ENCODE measurements at places on chromosomes 1 and 21.

DNA sequence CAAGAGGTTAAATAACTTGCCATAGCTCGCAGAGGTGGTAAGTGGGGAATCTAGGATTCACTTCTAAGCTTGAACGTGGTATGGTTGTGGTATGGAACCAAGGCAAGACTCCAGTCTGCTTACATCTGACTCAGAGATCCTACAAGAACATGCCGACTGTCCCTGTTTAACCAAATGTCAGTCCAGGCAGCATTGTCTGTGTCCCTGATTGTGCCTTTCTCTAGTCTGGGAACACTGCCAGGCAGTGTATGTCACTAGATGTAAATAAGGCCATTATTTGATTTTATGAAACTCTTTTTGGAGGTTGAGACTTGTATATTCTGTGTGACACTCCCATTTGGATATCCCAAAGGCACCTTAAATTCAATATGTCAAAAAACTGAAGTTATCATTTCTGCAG, 96.0 kb downstream of the NOS1AP start:
- no peak for DNase-seq
- no peaks in the 10 kb centered on the region for H3K27me3 ChIP-seq
- H3K36me3 ChIP-seq, result no peaks in the 10 kb centered on the region
- no peak overlapping the region for H3K4me3 ChIP-seq

GRCh38 chr1:14784790-14785773, 186.6 kb downstream of the KAZN start:
- H3K27ac ChIP-seq, result no peak overlapping the region
- no peak overlapping the region for H3K4me3 ChIP-seq
- no peaks in the 10 kb centered on the region for H3K36me3 ChIP-seq
- H3K27me3 ChIP-seq, result no peaks in the 10 kb centered on the region
- H3K4me1 ChIP-seq, result no peaks in the 10 kb centered on the region

GRCh38 chr1:234925440-234926263, 203.0 kb downstream of the TOMM20 start:
- no peak overlapping the region for H3K4me3 ChIP-seq
- H3K27ac ChIP-seq, result no peak overlapping the region
- peak; percentile 17 for DNase-seq
- no peaks in the 10 kb centered on the region for H3K36me3 ChIP-seq
- peaks cover 41% of the 10 kb centered on the region for H3K4me1 ChIP-seq
- H3K27me3 ChIP-seq, result no peaks in the 10 kb centered on the region

- no peaks in the 10 kb centered on the region for H3K36me3 ChIP-seq
- no peak for DNase-seq
- H3K4me3 ChIP-seq, result no peak within 1 kb of the TSS
Observed at GRCh38 chr1:31239653-31240241, at the start of gene NKAIN1. Gene NKAIN1, minus strand, starts transcription at chr1:31239887. Its CDS starts 340 bp downstream, at chr1:31239547.

- no peak for DNase-seq
- H3K27ac ChIP-seq, result no peak overlapping the region
- H3K4me1 ChIP-seq, result no peaks in the 10 kb centered on the region
Observed at GRCh38 chr1:117546467-117546866, 59.4 kb upstream of the TENT5C start.

- no peaks in the 10 kb centered on the region for H3K27me3 ChIP-seq
- DNase-seq, result no peak
- no peaks in the 10 kb centered on the region for H3K36me3 ChIP-seq
- H3K4me3 ChIP-seq, result no peak overlapping the region
- no peaks in the 10 kb centered on the region for H3K4me1 ChIP-seq
- no peak overlapping the region for H3K27ac ChIP-seq
Observed at GRCh38 chr1:98923667-98924066, 81.0 kb downstream of the PLPPR5 start.

DNA sequence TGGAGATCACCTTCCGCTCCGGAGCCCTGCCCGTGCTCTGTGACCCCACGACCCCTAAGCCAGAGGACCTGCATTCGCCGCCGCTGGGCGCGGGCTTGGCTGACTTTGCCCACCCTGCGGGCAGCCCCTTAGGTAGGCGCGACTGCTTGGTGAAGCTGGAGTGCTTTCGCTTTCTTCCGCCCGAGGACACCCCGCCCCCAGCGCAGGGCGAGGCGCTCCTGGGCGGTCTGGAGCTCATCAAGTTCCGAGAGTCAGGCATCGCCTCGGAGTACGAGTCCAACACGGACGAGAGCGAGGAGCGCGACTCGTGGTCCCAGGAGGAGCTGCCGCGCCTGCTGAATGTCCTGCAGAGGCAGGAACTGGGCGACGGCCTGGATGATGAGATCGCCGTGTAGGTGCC, 9.6 kb downstream of the SPATA46 start:
- H3K4me1 ChIP-seq, result no peaks in the 10 kb centered on the region
- no peaks in the 10 kb centered on the region for H3K27me3 ChIP-seq
- no peak overlapping the region for H3K27ac ChIP-seq
- no peak overlapping the region for H3K4me3 ChIP-seq

DNA sequence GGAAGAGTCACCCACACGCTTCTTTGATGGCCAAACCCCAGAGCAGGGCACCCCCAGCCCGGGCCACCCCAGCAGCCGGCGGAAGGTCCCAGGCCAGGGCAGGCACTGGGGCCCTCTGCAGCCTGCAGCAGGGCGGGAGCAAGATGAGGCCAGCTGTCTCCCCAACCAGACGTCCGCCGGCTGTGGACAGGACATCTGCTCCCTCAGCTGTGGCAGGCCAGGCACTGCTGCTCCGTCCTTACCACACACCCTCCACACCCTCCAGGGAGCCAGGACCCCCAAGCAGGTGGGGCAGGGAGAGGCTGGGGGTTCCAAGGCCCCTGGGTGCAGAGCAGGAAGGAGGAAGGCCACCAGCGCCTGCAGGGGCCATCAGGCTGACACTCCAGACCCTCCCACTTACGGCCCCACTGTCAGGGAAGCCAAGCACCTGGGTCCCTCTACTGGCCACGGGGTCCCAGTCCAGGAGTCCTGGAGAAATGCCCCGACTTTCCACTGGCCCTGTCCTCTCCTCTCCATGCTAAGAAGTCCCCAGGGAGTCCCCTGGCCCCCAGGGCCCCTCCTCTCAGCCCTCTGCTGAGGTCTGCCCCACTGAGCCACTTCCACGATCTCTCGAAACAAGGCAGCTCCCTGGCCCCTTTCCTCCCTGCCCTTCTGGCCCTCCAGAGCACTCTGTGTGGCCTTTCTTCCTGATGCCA, 5.6 kb downstream of the WNT9A start:
- no peaks in the 10 kb centered on the region for H3K4me1 ChIP-seq
- DNase-seq, result no peak
- peaks cover 4% of the 10 kb centered on the region for H3K27me3 ChIP-seq
- no peak overlapping the region for H3K27ac ChIP-seq
- no peaks in the 10 kb centered on the region for H3K36me3 ChIP-seq

DNA sequence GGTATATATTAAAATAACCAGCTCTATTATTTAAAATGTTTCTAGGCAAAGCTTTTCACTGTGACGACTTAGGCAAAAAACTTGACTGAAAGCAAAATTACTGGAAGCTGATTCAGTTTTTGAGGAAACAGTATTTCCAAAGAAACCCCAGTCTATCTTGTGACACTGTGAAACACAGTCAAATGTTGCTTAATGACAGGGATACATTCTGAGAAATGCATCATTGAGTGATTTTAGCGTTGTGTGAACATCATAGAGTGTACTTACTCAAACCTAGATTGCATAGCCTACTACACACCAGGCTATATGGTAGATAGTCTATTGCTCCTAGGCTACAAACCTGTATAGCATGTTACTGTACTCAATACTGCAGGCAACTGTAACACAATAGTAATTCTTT, 116.9 kb upstream of the KCNK1 start:
- H3K4me1 ChIP-seq, result no peaks in the 10 kb centered on the region
- H3K27me3 ChIP-seq, result no peaks in the 10 kb centered on the region
- H3K4me3 ChIP-seq, result no peak overlapping the region
- no peak for DNase-seq
- no peak overlapping the region for H3K27ac ChIP-seq

DNA sequence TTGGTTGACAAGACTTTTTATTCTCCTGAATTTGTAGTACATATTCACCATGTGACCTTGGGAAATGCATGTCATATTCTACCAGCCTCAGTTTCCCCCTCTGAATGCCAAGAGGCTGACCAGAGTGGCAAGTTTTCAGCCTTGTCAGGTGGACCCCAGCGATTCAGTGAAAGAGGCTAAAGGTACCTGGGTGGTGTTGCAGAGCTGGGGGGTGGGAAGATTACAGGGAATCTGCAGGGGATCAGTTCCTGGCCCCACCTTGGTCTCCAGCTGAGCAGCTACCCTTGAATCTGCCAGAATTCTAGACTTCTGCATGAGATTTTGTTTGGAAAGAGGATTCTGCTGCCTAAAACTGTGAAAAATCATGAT, 27.9 kb upstream of the KCNA2 start:
- no peak for DNase-seq
- no peak overlapping the region for H3K27ac ChIP-seq
- H3K36me3 ChIP-seq, result no peaks in the 10 kb centered on the region
- H3K27me3 ChIP-seq, result no peaks in the 10 kb centered on the region
- no peak overlapping the region for H3K4me3 ChIP-seq

GRCh38 chr1:72845981-72846380, 563.6 kb upstream of the NEGR1 start:
- no peak overlapping the region for H3K4me3 ChIP-seq
- H3K36me3 ChIP-seq, result no peaks in the 10 kb centered on the region
- no peak for DNase-seq
- H3K4me1 ChIP-seq, result no peaks in the 10 kb centered on the region

GRCh38 chr1:67589519-67590233, 95.3 kb upstream of the GADD45A start:
- H3K4me3 ChIP-seq, result no peak overlapping the region
- H3K4me1 ChIP-seq, result no peaks in the 10 kb centered on the region
- H3K27me3 ChIP-seq, result no peaks in the 10 kb centered on the region
- no peak overlapping the region for H3K27ac ChIP-seq

DNA sequence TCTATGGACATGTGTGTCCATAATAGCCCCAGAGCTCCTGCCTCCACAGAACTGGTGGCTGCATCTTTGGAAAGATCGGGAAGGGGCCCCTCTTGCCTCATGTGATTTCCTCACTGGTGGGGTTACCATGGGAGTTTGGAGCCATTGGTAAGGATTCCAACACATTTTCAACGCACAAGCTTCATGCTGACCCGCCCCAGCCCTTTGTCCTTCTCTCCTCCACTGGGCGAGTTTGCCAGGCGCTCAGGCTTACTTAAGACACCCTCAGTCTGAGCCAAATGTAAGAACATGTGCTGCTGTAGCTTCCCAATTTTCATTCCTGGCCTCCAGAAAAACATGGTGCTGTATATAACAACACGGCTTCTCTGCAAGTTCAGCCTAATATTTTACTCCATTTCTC, 72.4 kb downstream of the ATP5PO start:
- no peaks in the 10 kb centered on the region for H3K4me1 ChIP-seq
- H3K36me3 ChIP-seq, result no peaks in the 10 kb centered on the region
- no peak overlapping the region for H3K27ac ChIP-seq
- no peak for DNase-seq
- H3K27me3 ChIP-seq, result no peaks in the 10 kb centered on the region

- no peak for DNase-seq
- H3K4me3 ChIP-seq, result no peak overlapping the region
- no peaks in the 10 kb centered on the region for H3K27me3 ChIP-seq
- no peak overlapping the region for H3K27ac ChIP-seq
- no peaks in the 10 kb centered on the region for H3K4me1 ChIP-seq
Observed at GRCh38 chr21:29557200-29557599, 258.5 kb downstream of the BACH1 start.

GRCh38 chr1:223792046-223792445, 53.7 kb downstream of the TP53BP2 start:
- H3K4me3 ChIP-seq, result no peak overlapping the region
- no peaks in the 10 kb centered on the region for H3K27me3 ChIP-seq
- peaks cover 24% of the 10 kb centered on the region for H3K36me3 ChIP-seq
- H3K4me1 ChIP-seq, result no peaks in the 10 kb centered on the region
- DNase-seq, result no peak
- no peak overlapping the region for H3K27ac ChIP-seq

- peaks cover 26% of the 10 kb centered on the region for H3K27me3 ChIP-seq
- no peaks in the 10 kb centered on the region for H3K36me3 ChIP-seq
- no peak overlapping the region for H3K27ac ChIP-seq
- DNase-seq, result no peak
Observed at GRCh38 chr1:156658496-156658895, 16.6 kb downstream of the BCAN start.

- no peaks in the 10 kb centered on the region for H3K27me3 ChIP-seq
- H3K36me3 ChIP-seq, result peaks cover 20% of the 10 kb centered on the region
- H3K4me3 ChIP-seq, result no peak overlapping the region
Observed at GRCh38 chr1:27406362-27406680, 13.9 kb downstream of the GPR3 start.
